ENCODE measurements at places on chromosomes 2 and 18. TPM values are rescaled to one million over a fixed set of nuclear protein-coding genes. Genes with fewer than 3 reads are reported as not detected.

DNA sequence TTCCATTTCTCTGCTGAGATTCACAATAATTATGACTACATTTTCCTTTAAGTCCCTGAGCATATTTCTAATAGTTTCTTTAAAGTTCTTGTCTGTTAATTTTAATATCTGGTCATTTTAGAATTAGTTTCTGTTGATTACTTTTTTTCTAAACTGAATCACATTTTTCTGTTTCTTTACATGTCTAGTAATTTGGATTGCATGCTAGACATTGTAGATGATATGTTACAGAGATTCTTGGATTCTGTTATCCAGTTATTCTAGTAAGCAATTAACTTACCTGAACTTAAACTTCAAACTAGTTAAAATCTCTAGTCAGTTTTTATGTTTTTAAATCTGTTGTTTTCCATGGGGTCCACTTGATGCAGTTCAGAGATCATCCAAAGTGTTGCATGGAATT is 214.0 kb downstream of the MYO1B start:
- H3K4me1 ChIP-seq: no peaks in the 10 kb centered on the region
- H3K36me3 ChIP-seq: no peaks in the 10 kb centered on the region
- H3K27me3 ChIP-seq: no peaks in the 10 kb centered on the region
- no peak overlapping the region for H3K27ac ChIP-seq
- no peak overlapping the region for H3K4me3 ChIP-seq
- no peak for DNase-seq

The CXCR4 gene
- 1.3 TPM for total RNA-seq

DNA sequence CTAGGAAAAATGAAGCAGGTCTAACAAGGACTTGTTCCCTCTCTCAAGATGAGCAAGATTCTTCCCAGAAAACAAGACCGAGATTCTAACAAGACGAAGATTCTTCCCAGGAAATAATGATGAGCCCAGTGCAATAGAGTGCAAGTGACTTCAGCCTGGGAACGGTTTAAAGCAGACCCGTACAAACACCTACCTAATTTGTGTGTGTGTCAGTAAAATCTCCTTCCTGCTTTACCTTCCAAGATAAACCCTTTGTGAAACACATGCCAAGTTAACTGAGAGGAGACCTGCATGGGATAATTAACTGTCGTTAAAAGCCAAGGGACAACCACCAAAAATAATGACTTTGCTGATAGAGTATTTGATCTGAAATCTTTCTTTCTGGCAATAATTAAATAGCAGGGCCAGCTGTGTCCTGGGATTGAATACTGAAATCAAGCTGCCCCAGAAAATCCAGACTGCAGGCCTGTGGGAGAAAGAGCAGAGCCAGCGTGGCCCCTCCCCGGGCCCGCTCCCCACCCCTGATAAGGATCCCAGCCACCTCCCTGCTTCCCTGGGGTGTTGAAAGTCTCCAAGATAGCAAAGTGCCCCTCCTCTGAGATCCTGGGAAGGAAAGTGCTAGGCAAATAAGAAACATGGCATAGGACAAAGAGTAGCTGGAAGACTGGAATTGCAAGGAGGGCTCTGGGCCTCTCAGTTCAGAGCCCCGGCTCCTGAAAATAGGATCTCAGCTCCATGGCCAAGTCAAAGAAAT is 145.5 kb downstream of the CYP26B1 start:
- no peaks in the 10 kb centered on the region for H3K36me3 ChIP-seq
- H3K4me3 ChIP-seq: no peak overlapping the region
- H3K4me1 ChIP-seq: no peaks in the 10 kb centered on the region
- no peak for DNase-seq
- no peak overlapping the region for H3K27ac ChIP-seq

DNA sequence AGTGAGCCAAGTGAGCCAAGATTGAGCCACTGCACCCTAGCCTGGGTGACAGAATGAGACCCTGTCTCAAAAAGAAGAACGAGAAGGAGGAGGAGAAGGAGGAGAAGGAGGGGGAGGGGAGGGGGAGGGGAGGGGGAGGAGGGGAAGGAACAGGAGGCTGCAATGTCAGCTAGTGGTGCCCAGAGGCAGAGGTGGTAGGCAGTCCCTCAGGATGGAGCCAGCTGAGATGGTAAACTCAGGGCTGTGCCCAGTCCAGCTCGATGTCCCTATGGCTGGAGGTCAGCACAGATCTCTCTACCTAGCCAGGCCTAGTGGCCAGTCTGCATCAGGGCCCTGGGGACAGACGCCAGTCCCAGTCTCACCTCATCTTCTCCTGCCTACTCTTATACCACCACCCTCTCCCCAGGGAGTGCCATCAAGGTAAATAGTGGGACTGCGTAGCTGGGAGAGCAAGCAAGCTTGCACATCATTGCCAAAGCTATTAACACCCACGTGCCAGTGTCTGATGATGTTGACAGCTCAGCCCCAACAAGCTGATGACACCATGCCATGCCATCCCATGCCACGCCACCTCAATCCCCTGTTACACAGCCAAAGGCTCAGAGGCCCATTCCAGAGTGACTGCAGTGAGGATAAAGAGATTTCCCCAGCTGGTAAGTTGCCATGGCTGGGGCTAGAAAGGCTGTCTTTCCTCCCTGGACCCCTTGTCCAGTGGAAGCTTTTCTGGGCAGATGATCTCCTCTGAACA is 7.6 kb upstream of the PLB1 start:
- no peaks in the 10 kb centered on the region for H3K4me1 ChIP-seq
- no peaks in the 10 kb centered on the region for H3K36me3 ChIP-seq
- no peak overlapping the region for H3K4me3 ChIP-seq
- no peaks in the 10 kb centered on the region for H3K27me3 ChIP-seq
- H3K27ac ChIP-seq: no peak overlapping the region

- no peak overlapping the region for H3K27ac ChIP-seq
- DNase-seq: no peak
- H3K4me1 ChIP-seq: no peaks in the 10 kb centered on the region
- H3K36me3 ChIP-seq: no peaks in the 10 kb centered on the region
- H3K4me3 ChIP-seq: no peak overlapping the region
These were observed 34.3 kb downstream of the DSG4 start for GRCh38 chr18:31410716-31411483.

The PECR gene
- total RNA-seq: 16.3 TPM

Data from HCT116 (cell line).